ENCODE measurements at places on chromosomes 5 and 9.
A peak's percentile ranks its signal among the peaks of the same experiment; 100 is the strongest.

GRCh38 chr5:150630016-150630415, 10.4 kb upstream of the SYNPO start:
- DNase-seq, result no peak

- no peak for DNase-seq
Measured at GRCh38 chr9:124457079-124457886, 7.0 kb downstream of the ADGRD2 start.

DNA sequence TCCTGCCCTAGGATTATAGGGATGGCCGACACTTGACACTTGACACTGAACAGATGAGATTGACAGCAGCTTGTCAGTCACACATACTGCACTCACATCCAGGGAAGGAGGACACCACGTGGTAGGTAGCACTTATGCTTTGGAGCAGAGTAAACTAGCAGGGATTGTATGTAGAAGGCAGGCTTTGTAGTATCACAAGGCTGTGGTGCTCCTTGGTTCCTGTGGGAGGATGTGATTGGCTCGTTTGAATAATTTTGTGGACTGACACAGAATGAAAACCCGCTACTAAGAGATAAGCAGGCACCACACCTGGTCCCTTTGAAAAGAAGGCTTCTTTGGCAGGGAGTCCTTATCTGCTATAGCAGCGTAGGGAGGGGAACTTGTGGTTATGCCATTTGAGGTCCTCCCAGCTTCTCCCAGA, 63.6 kb upstream of the IL12B start:
- DNase-seq, result no peak

- DNase-seq, result peak; percentile 26
Measured at GRCh38 chr5:137075163-137075970, 423.8 kb downstream of the SPOCK1 start.

GRCh38 chr5:677131-678101, 15.7 kb downstream of the TPPP start:
- DNase-seq, result no peak

GRCh38 chr9:35605351-35606137, 482 bp downstream of the TESK1 start:
- DNase-seq, result peak; percentile 14

DNA sequence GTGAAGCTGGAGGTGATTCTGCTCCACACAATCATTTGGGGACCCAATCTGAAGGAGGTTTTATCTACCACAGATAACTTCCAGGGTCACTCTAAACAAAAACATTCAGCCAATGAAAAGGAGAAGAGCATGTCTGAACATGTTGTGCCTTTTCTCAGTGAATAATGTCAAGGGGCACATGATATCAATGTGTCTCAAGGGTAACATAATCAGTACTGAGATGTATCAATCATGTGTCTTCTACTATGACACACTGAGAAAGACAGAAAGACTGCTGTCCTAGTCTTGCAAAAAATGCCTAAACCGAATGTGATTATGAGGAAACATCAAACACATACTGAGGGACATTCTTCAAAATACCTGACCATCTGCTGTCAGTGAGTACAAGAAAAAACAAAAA, 25.4 kb upstream of the RASA1 start:
- DNase-seq, result no peak

DNA sequence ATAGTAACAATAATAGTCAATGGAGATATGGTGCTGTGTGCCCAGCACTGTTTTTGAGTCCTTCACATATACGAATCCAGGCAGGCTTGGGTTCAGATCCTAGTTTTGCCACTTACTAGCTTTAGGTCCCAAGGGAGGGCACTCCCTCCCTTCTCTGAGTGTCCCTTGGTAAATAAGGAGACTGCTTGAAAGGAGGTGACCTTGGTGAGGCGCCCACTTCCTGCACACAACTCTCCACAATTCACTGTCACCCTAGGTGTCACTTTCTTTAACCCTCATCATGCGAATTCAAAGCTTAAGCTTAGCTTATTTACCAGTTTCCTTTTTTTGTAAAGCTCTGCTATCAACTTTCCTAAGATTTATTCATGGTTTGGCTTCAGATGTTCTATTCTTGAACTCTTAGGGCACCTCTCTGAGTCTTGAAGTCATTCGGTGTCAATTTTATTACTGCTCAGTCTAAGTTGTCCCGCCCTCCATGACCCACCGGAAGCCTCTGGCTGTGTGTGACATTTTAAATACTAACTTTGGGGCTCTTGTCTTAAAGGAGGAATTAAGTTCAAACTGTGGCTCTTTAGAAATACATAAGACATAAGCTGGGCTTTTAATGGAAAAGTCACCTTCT, 170.7 kb upstream of the ZNF618 start:
- DNase-seq, result no peak

DNA sequence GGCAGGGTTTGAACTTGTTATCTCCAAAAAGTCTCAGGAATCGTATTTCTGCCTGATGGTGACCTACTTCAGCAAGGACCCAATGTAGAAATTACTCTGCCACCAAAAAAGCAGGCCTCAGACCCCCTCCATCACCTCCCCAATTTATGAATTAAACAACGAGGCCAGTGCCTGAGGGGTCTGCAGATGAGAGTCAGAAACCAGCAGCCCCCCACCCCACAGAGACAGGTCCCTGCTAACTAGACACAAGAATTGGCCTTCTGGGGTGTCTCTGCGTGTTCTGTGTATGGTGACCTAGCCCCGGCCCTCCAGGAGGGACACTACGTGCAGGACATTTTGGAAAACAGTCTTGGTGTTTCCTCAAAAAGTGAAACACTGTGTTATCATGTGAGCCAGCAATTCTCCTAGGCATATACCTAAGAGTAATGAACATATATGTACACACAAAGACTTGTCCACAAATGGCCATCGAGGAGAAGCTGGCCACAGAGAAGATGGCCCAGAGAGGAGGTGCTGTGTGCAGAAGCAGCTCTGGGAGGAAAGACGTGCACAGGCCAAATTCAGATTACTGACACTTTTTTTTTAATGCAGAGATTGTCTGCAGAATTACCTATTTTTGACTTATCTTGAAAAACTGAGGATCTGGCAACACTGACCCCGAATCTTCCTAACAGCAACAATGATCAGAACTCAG, 93.8 kb downstream of the ADAMTS2 start:
- no peak for DNase-seq

DNA sequence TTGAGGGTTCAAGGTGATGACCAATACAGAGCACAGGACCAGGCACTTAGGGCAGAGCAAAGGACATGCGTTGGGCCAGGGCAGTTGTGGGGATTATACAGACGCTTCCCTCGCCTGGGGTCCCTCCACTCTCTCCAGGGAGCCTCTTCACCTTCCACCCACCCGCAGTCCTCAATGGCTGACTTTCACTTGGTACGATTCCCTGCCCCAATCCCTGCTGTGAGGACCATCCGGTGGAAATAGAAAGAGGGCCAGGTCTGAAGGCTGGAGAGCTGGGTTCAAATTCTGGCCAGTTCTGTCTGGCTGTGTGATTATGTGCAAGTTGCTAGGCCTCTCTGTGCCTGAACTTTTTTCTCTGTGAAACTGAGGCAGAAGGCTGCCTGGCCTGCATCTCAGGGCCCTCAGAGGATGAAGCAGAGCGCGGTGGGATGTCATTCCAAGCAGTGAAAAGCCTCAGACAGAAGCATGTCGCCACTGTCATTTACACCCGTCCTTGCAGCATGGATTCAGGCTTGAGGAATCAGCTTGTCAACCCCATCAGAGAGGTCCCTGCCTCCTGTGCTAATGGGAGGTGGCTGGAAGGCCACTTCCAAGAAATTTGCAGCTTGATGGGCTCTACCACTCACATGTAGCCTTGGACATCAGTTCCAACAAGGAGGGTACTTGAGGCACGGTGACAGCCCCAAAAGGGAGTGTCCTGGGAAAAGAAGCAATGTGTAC, 206.6 kb upstream of the IER5L start:
- DNase-seq, result no peak

- DNase-seq, result no peak
Measured at GRCh38 chr9:20016611-20017010, 227.8 kb upstream of the SLC24A2 start.

DNA sequence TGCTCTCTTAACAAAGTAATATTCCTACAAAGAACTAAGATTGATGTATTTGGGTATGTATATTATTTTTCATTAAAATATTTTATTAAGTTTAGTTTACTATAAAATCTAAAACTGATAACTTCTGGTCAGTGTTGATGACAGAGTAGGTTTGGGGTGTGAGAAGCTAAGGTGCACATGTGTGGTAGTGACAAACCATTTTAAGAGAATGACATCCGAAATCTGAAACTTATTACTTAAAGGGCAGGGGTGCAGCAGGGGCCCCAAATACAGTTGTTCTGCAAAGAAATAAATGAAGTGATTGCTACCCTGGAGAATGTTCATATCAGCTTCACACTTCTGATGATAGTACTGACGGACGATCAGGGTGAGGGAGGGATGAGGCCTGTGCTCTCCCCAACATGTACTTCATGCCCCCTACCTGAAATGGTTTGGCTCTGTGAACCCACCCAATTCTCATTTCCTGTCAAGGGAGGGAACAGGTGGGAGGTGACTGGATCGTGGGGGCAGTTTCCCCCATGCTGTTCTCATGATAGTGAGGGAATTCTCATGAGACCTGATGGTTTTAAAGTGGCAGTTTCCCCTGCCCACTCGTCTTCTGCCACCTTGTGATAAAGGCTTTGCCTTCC, 125.3 kb upstream of the RFX3 start:
- no peak for DNase-seq

DNA sequence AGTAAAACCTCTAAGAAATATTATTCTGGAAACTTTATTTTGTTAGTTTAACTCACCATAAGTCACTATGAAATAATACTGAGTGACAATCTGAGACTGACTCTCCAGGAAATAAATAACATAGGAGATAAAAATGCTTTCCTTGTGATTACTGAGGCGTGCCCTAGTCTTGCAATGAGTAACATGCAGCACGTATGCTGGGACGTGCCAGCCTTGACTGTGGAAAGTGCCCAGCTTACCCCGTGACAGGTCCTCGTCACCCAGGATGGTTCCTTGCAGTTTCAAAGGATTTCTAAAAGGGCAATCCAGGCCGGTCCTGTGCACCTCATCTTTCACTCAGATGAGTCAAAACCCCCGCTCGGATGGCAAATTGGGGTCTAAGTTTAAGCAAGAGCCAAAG, 720.8 kb upstream of the ADAMTS16 start:
- no peak for DNase-seq

DNA sequence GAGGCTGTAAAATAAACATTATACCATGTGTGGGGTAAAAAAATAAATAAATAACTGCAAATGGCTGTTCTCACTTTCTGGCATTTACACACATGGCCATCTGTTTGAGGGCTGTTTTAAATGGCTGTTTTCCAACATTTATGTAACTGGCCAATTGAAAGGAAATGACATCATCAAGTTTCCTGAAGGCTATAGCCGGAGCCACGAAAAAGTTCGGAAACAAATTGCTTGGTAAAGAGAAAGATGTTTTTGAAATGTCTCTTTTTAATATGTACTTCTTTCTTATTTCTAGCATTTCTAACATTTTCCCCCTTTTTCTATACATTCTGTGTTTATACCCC, 95.4 kb upstream of the DAB2 start:
- no peak for DNase-seq

DNA sequence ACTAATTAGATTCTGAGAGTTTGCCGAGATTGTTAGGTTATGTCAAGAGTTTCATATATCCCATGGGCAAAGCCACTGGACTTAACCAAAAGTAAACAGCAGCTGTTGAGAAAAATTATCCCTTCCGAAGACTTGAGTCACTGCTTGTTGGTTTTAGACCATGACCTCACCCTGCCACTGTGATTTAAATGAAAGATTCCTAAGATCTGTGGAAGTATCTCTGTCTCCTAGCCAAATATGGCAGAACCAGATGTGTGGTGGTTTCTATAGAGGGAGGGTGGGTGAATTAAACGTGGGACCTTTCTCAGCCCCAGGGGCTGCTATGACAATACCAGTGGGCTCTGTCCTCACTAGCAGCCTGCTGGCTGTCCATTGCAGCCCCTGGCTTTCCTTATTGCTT, 19.3 kb downstream of the DMRT3 start:
- DNase-seq, result no peak

GRCh38 chr9:74125941-74126340, 371.2 kb upstream of the RORB start:
- DNase-seq, result no peak

GRCh38 chr9:35180801-35181200, 19.0 kb downstream of the UNC13B start:
- DNase-seq, result no peak

GRCh38 chr5:113336975-113337374, 97.8 kb downstream of the TSSK1B start:
- DNase-seq, result peak; percentile 21

- no peak for DNase-seq
Measured at GRCh38 chr9:132632413-132633129, 37.2 kb downstream of the DDX31 start.

DNA sequence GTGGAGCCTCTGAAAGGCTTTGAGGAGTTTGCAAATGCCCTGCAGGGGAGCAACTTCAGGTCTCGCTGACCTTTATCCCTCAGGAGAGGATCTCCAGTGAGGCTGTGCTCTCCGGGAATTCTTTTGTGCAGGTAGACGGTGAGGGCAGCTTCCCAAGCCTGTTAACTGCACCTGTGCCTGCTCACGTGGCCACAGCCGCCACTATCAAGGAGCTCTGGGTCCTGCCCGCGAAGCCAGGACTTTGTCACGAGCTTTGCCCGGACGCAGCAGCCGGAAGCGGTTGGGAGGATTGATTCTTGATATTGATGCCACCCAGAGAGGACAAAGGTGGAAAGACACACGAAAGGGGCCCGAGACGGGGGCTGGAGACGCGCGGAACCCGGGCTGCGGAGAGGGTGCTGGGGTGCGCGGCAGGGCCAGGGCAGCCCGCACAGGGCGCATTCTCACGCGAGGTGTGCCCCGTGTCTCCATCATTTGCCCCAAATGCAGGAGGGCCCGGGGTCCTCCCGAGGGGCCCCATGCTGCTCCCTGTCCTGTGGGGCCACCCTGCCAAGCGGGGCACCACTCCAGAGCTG, 18.2 kb downstream of the SLC9A3 start:
- no peak for DNase-seq

- no peak for DNase-seq
Measured at GRCh38 chr9:129291041-129291501, 113.0 kb upstream of the IER5L start.

- DNase-seq, result no peak
Measured at GRCh38 chr9:12790883-12791282, 16.1 kb downstream of the LURAP1L start.

GRCh38 chr9:34282096-34282495, 47.0 kb downstream of the KIF24 start:
- no peak for DNase-seq

GRCh38 chr5:143262393-143263174, 140.9 kb downstream of the NR3C1 start:
- no peak for DNase-seq

Measured in activated CD4-positive, alpha-beta T cell treated with anti-CD3 and anti-CD28 coated beads, Interleukin-2, amount 50 U/mL, for 16 hours (primary cell).